ENCODE measurements at places on chromosomes 16 and 17.

DNA sequence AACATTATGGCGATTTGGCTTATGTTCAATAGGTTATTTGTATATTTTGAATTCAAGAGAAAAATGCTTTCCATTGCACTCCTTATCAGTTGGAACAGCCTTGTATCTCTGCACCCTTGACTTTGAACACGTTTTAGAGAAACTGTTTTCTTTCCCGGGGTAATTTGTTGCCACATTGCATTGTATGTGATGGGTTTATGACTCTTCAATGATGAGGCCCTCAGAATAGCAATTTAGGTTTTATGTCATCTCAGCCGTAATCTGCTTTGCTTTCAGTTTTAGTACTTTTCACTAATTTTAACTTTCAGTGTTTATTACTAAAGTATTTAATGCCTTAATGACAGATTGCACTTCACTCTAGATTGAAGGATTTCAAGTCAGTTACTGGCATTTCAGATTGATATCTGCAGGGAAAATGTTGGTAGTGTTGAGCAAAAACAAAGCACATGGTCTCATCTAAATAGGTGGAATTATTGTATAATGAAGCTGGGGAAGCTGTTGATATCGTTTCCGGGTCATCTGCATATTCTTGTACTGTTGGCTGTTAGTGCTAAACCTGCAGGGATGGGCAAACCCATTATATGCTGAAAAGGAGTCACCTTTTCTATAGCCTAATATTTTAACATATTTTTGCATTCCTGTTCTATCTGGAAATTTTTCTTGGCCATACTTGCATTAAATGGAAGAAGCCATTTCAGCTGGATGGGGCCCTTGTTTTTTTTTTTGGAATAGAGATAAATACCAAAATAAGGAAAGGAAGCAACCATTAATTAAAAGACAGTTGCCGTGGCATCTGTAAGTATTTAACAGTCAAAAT lies 2.0 kb downstream of the LUC7L3 start:
- DNase-seq: peak; percentile 40

- no peak for DNase-seq
Measured at GRCh38 chr17:53950207-53950857, 127.6 kb downstream of the KIF2B start.

DNA sequence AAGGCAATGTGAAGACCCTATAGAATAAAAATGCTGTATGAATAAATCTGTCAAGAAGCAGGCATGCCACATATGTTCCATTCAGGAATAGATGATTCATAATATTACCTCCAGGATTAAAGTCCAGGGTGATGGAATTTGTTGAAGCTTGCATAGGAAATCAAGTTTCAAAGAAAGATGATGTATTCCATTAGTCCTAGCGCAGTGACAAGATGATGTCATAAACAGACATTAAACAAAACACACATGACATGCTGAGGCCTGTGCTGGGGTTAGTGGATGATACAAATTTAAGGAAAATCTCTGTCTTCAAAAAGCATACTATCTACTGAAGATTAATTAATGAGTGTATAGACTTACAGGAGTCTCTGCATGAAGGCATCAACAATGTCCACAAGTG lies 1025.2 kb downstream of the CDH11 start:
- DNase-seq: no peak

GRCh38 chr17:50467855-50468303 lies 801 bp downstream of the CHAD start:
- no peak for DNase-seq

DNA sequence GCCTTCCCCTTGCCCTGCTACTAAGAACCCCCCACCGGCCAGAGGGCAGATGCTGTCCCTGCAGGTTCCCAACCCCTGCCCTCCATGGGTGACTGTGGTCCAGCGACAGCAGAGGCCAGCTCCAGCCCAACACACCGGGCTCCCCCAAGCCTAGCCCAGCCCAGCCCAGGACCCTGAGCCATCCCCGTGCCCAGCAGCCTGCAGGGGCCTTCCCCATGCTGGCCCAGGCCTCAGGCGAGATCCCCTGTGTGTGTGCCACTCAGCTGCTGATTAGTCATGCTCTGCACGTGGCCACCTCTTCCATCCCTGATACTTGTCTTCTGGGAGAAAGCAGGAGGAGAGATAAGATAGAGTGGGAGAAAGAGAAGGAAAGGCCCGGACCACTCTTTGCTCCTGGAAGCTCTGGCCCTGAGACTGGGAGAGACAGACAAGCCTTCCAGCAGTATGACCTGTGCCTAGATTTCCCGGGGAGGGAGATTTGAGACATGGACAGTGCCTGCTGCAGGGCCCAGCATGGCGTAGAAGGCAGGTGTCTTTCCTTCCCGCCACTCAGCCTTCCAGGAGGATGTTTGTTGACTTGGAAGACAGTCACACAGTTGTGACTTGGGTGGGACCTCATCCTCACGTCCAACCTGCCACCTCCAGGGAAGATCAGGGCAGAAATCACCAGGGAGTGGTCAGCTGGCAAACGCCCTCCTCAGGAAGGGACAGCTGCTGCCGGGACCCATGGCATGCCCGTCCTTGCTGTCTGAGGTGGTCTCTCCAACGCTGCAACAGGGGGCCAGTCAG lies 41.3 kb upstream of the RASD1 start:
- DNase-seq: no peak

GRCh38 chr17:78132767-78133178 lies 2.2 kb downstream of the TMC8 start:
- no peak for DNase-seq

DNA sequence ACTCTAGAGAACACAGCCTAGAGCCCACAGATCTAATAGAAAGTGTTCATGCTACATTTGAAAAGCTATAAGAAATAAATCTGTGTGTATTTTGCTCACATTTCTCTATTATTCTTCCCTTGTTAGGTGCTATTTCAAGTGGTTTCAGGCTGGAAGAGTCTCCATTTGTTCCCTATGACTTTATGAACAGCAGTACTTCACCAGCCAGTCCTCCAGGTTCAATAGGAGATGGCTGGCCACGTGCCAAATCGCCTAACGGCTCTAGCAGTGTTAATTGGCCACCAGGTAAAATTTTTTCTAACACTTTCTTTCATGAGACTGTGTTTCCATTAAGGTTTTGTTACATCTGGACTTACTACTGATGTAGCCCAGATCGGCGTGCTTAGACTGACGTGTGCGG lies 30.7 kb upstream of the SLC5A11 start:
- DNase-seq: no peak

DNA sequence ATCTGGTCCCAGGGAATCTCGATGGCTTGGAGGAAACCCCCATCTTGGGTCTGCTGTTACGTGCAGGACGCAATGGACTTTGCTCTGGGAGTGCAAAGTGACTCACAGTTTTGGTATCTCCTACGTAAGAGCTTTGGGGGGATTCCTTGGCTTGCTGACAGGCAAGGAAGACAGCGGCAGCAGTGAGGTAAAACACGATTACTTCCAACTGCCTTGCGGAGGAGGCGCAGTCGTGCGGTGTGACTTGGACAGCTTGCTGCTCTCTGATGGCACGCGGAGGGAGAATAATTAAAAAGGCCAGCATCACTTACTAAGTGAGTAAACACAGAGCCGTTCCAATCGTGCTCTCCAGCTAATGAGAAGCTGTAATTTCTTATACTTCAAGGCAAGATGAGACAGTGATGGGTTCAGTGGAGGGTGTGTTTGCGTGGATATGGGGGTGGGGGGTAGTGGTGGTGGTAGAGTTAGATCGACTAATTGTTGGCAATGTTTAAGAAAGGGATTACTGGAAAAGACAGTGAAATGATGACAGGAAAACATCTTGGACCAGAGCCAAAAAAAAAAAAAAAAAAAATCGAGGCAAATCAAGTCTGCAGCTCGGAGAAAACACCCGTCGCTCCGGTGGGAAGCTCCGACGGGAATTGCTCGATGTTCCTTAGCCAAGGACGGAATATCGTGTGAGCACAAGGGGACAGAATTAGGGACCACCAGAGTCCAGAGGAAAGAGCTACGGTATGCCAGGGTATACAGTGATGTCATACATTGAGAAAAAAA lies 184.8 kb upstream of the ZFHX3 start:
- no peak for DNase-seq
